ENCODE measurements at places on chromosomes 5 and 9.

GRCh38 chr9:16119261-16120230 is 566.7 kb downstream of the CCDC171 start:
- DNase-seq, result no peak

GRCh38 chr5:399296-400281 is 43.4 kb upstream of the EXOC3 start:
- DNase-seq, result no peak

DNA sequence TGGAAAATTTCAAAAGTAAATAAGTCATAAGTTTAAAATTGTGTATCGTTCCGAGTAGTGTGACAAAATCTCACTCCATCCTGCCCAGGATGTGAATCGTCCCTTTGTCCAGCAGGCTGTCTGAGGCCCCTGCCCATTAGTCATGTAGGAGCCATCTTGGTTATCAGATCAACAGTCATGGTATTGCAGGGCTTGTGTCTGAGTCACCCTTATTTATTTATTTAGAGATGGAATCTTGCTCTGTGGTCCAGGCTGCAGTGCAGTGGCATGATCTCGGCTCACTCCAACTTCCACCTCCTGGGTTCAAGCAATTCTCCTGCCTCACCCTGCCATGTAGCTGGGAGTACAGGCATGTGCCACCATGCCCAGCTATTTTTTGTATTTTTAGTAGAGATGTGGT is 30.2 kb downstream of the ITGA2 start:
- DNase-seq, result no peak

- DNase-seq, result peak; percentile 90
Measured at GRCh38 chr9:137618105-137619067, at the start of gene EHMT1. Gene EHMT1, plus strand, starts transcription at chr9:137619005. Its CDS starts 24 bp downstream, at chr9:137619029.

GRCh38 chr5:22521521-22521920 is 331.6 kb downstream of the CDH12 start:
- DNase-seq, result no peak

DNA sequence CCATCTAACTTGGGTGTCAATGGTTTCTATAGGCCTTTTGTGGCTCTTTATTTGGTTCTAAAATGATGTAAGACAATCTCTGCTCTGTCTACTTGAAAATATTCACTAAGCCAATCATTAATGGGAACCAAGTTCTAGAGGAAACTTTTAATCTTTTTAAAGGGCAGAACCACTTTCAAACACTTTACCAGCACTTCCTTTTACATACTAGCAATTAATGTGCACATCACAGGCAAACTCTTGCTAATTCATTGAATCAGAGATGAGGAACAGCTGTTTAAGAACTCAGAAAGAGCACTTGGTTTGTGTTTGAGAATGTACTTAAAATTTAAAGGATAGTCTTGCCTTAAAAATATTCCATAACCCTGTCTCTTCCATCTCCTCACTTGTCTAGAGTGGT is 83.4 kb downstream of the PAPPA start:
- DNase-seq, result no peak

DNA sequence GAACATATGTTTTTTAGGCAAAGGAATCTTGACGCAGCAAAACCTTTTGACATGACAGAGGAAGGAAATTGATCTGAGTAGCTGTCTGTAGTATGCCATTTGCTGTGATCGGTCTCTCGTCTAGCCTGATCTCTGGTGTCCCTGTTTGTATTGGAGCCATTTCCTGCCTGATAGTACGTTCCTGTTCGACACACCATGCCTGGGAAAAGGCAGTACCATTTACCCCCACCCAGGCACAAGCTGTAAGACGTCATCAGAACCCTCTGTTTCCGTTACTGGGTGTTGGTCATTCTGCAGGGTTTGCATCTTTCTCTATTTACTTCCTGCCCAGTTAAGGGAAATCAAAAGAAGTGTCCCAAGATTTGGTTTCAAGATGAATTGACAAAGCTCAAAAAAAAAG is 129.7 kb downstream of the CEMIP2 start:
- no peak for DNase-seq

GRCh38 chr9:8020186-8020585 is 220.6 kb upstream of the DMAC1 start:
- no peak for DNase-seq

GRCh38 chr9:121692606-121693387 is 41.4 kb downstream of the DAB2IP start:
- DNase-seq, result no peak

DNA sequence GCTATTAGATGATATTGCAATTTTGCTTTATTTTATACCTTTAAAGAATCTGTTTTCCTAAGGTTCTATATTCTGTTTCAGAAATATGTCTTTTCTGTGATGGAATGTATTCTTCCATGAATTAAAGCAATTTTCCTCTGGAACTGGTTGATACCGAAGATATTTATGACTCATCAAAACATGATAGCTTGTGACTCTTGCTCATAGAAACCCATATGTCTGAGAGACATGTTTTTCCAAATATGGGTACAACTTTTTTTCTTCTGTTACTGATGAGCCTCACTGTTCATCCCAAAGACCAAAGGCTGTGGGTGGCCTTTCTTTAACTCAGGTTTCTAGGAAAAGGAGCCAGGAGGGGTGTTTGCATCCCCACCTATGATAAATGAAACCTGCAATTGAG is 126.1 kb upstream of the PAPPA start:
- DNase-seq, result no peak

GRCh38 chr5:151097820-151098767 is 17.3 kb upstream of the TNIP1 start:
- no peak for DNase-seq

DNA sequence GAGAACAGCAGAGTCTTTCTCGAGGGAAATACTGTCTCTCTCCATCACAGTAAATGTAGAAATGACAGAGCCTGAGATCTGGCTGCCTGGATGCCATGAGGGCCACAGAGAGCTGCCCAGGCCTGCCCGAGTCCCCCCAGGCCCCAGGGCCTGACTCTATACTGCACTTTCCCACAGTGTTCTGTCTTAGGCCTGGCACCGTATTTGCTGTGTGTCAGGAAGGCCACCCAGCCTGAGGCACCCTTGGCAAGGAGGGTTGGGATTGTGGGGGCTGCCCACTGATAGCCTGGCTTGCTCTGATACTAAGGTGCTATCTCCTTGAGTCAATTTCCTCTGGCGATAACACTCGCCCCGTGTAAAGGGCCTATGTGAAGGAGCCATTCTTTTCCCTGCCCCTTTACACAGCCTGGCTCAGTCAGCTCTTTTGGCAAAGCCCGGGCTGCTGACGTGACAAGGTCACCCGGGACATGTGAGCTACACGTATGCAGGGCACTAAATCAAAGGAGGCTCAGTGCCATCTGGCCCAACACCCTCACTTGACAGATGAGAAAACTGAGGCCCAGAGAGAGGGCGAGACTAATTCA is 630.1 kb upstream of the KLF4 start:
- DNase-seq, result no peak

GRCh38 chr9:112063151-112063550 is 111.9 kb downstream of the SUSD1 start:
- DNase-seq, result no peak

DNA sequence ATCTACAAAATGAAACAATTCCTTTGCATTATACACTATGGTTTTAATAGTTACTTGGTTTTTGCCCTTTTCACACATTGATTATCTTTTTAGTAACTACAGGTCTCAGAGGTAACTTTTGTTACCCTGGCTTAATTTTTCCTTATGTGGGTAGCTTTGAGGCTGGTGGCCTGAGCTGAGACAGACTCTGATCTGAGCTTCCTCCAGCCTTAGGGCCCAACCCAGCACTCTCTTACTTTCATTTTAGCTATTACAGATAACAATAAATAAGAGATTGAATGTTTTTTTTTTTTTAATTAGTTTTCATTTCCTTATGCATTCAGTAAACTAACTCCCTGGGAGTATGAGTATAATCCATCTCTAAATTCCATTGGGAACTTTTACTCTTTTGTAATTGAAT is 15.1 kb upstream of the OXCT1 start:
- DNase-seq, result no peak

DNA sequence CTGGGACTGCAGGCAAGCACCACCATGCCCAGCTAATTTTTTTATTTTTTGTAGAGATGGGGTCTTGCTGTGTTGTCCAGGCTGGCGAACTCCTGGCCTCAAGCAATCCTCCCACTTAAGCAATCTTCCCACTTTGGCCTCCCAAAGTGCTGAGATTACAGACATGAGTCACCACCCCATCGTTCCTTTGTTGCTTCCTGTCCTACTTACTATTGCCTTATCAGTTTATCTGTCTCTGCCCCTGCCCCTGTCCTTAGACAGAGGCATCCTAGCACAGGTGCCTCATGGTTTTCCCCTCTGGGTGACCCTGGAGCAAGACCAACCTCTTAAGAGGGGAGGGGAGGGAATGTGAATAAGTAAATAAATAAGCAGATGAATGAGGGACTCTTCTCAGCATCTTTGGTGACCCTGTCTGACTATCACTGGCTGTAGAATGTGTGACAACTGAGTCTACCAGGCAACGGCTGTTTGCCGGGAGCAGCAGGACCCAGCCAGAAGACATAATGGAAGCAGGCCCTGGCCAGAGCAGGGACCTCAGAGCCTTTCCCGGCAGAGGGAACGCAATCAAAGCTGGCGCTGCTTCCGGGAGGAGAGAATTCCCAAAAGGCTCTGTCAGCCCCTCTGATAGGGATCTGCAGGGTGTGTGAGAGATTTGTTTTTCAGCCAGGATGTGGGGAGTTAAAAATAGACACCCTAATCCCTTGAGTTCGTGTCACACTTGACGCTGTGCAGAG is 43.8 kb upstream of the DAB2IP start:
- DNase-seq, result no peak

GRCh38 chr5:73319036-73319435 is 129.5 kb downstream of the FOXD1 start:
- DNase-seq, result no peak

DNA sequence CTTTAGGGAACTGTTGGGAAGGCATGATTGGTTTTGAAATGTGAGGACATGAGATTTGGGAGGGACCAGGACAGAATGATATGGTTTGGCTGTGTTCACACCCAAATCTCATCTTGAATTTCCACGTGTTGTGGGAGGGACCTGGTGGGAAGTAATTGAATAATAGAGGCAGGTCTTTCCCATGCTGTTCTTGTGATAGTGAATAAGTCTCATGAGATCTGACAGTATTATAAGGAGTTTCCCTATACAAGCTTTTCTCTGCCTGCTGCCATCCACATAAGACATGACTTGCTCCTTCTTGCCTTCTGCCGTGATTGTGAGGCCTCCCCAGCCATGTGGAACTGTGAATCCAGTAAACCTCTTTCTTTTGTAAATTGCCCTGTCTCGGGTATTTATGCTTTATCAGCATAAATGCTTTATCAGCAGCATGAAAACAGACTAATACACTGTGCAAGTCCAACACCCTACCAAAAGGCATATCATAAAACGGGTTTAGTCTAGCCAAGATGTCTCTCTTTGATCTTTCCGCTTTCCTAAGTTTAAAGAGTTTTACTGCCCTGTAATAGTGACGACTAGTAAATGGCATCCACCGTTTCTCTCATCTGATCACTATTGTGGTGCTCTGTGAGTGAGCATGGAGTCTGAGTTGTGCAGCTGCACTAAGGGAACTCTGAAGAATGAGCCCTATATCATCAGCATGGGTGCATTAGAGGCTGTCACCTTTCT is 12.9 kb upstream of the ZNF782 start:
- DNase-seq, result no peak

DNA sequence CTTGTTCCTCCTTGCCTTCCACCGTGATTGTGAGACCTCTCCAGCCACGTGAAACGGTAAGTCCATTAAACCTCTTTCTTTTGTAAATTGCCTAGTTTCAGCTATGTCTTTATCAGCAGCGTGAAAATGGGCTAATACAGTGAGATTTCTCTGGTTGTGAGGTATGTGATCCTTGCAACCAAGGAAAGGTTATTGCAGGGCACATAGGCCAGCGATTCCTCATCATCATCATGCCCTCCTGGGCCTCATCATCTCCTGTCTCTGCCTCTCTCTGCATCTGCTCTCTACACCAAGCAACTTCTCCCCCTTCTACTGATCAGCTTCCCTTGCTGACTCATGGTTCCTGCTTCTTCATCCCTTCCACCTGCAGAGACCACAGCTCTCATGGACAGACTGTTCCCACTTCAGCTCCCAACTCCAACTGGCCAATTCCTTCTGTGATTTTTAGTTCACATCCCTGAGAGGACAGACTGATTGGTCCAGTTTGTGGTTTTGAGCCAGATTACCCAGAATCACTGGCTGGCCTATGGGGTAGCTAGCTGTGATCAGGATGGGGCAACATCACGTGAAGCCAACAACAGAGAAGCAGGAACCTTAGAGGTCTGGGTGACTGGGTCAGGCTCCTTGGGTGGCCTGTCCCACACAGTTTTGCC is 53.1 kb downstream of the LIX1 start:
- DNase-seq, result no peak

DNA sequence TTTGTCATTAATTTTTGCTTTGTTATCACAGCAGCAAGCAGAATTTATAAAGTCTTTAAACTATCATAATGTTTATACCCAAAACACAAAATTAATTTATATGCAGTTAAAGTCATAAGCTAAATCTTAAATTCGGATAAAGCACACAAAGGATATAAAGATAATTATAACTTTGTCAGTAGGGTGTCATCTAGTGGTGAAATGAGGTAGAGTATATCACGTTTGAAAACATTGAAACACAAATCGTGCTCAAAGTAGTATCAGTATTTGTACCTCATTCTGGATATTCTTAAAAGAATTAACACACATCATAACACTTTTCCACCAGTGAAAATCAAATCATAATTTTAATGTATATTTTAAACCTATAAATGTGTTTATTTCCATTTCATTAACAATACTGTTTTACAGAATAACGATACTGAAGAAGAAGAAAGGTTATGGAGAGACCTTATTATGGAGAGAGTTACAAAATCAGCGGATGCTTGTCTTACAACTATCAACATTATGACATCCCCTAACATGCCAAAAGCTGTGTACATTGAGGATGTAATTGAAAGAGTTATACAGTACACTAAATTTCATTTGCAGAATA is 129.5 kb downstream of the NIPBL start:
- DNase-seq, result no peak

GRCh38 chr5:74231697-74232096 is 408.8 kb downstream of the ENC1 start:
- DNase-seq, result no peak

- DNase-seq, result no peak
Measured at GRCh38 chr5:72032788-72033187, 74.5 kb upstream of the MAP1B start.

DNA sequence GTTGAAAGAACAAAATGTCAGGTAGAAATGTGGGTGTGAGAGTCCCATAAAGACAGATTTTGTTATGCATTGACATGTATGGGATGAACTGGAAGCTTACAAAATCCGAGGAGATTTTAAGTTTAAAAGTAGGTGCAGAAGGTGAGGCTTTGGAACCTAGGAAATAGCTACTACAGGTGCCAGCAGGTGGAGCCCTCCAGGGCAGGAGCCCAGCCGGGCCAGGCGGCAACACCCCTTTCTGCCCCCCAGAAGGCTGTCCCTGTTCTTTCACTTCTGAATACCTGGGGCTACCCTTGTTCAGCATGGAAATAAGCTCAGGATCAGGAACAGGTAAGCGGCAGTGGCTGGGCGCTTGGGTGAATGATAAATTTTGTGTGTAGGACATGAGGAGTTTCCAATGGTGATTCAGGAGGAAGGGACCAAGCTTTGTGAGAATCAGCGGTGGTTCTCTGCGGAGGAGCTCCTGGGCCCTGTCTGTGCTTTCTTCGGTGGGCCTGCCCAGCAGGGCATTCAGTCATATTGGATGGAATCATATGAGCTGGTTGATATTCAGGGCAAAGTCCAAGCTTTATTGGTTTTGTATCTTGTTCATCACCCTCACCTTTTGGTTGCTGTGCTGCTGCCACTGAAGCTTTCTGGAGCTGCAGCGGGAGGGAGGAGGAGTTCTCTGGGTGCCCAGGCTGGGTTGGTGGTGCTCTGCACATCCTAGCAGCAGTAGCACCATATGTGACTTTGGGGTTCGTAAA is 12.3 kb downstream of the PCBD2 start:
- DNase-seq, result no peak

GRCh38 chr9:70352802-70353201 is 61.7 kb downstream of the KLF9 start:
- DNase-seq, result no peak

All from activated CD4-positive, alpha-beta T cell treated with anti-CD3 and anti-CD28 coated beads for 1 hour (primary cell).